Smooth muscle cell of trachea (primary cell): ENCODE measurements at places on chromosomes 3 and 15. TPM values are rescaled to one million over a fixed set of nuclear protein-coding genes. Genes with fewer than 3 reads are reported as not detected.

GPR87 gene
- total RNA-seq, result 0.17 and 0.29 TPM in 2 replicates

NOX5 gene
- total RNA-seq, result 0.58 and 0.83 TPM in 2 replicates

LTF gene
- total RNA-seq, result not detected in 2 replicates

CCDC54 gene
- total RNA-seq, result not detected in 2 replicates

ACKR4 gene
- 32.6 and 33.6 TPM in 2 replicates for total RNA-seq

EHD4 gene
- 20.8 and 22.8 TPM in 2 replicates for total RNA-seq

RFTN1 gene
- 62.5 and 152 TPM in 2 replicates for total RNA-seq

UROC1 gene
- total RNA-seq, result not detected in 2 replicates
